ENCODE measurements at places on chromosomes 16 and 17.

DNA sequence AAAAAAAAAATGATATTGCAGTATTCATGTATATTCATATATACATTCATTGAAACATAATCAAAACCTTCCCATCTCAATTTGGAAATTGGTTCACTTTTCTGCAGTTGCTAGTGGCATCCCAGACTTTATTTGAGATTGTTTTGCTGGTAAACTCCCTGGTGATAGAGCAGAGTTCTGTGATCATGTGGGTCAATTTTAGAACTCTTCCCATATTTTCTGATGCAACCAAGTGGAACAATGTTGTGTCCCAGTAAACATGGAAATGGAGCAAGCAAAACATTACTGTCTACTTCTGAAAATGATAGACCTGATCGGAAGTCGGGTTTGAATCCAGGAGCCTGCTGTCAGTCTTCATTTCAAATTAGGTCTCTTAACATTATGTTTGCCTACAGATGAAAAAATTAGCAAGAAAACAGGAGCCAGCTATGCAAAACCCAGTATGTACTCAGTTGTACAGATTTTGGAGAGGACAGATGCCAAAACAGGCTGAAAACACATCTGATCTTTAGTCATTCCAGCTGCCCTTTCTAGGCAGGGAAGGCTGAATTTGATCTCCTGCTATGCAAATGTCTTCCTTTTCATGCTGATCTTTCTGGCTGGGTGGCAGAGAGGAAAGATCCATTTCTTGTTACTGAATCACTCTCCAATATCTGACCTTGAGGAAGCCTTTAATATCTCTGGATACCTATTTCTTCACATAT lies 786.6 kb upstream of the SOX9 start:
- DNase-seq, result no peak

GRCh38 chr17:6159541-6160231 lies 89.5 kb downstream of the WSCD1 start:
- no peak for DNase-seq

- no peak for DNase-seq
Measured at GRCh38 chr17:59490216-59490615, 75.2 kb upstream of the DHX40 start.

- no peak for DNase-seq
Measured at GRCh38 chr17:81194225-81194760, 28.3 kb upstream of the AATK start.

- no peak for DNase-seq
Measured at GRCh38 chr17:39899215-39899614, 19.2 kb downstream of the GSDMB start.

- no peak for DNase-seq
Measured at GRCh38 chr16:35344012-35344762, 1884.8 kb downstream of the TP53TG3F start.

- DNase-seq, result no peak
Measured at GRCh38 chr17:55931446-55931845, 180.6 kb downstream of the PCTP start.

DNA sequence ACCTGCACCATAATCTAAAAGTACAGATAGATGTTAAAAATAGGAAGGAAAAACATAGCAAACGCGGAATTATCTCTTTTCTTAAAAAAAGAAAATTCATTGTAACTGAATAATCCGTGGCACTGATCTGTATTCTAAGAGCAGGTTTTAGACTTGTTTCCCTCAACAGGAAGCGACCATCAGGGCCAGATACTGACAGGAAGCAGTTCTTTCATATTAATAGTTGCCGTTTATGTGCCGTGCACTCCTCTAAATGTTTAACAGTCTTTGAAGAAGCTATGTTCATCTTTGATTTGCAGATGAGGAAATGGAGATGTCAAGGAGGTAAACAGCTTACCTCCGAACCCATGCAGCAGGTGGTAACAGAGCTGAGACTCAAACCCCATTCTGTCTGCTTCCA lies 23.6 kb downstream of the DYNLRB2 start:
- no peak for DNase-seq

DNA sequence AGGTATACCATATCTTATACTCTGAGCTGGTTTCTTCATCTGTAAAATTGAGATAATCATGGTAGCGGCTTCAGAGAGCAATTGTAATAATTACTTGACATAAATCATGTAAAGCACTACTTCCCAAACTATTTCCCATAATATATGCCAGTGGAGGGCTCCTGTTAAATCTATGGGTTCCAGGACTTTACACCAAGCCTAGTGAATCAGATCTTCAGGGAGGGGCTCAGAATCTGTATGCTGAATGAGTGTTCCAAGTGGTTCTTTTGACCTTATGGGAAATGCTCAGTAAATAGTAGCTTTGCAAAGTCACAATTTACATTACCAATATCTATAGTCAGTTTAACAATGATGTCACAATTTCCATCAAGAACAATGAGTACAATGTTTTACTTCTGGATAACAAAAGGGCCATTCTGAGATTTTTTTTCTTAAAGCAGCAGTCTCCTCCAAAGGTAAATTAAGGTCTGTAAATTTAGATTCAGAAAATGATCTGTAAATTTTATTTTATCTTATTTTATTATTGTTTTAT lies 50.9 kb upstream of the NLK start:
- no peak for DNase-seq

Data from islet precursor cell (in vitro differentiated cells).